ENCODE measurements at places on chromosomes 16 and 17. TPM values are rescaled to one million over a fixed set of nuclear protein-coding genes. Genes with fewer than 3 reads are reported as not detected.

DNA sequence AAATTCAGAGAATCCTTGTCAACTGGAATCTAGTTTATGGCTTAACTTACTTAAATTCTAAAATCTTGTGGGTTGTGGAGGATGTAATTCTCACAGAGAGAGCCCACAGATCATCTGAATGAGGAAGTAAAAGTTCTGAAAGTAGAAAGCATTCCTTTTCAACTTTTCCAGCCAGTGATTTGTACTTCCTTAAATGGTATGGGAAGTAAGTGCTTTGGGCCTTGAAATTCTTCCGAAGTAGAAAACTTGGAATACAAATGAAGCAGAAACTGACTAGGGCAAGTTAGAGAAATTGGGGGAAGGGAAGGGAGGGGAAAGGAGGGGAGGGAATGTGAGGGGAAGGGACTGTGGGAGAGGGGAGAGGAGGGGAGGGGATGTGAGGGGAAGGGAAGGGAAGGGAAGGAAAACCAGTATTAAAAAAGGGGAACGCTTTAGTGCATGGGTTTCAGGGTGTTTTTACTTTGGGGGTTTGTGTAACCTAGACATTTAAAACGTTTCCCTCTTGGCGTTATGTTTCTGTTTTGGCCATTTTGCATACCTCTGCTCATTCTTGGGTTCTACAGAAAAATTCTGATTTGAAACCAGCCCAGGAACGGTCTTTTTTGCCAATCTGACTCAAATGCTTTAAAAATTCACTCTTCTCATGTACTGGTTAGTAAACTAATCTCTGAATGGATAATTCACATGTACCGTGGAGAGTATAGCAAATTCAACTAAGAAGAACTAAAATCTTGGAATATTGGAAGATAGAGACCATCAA, 15.5 kb upstream of the SNTB2 start:
- DNase-seq = no peak

- DNase-seq = peak; percentile 55
Observed at GRCh38 chr17:6506679-6507231, 49.6 kb downstream of the PITPNM3 start.

DNA sequence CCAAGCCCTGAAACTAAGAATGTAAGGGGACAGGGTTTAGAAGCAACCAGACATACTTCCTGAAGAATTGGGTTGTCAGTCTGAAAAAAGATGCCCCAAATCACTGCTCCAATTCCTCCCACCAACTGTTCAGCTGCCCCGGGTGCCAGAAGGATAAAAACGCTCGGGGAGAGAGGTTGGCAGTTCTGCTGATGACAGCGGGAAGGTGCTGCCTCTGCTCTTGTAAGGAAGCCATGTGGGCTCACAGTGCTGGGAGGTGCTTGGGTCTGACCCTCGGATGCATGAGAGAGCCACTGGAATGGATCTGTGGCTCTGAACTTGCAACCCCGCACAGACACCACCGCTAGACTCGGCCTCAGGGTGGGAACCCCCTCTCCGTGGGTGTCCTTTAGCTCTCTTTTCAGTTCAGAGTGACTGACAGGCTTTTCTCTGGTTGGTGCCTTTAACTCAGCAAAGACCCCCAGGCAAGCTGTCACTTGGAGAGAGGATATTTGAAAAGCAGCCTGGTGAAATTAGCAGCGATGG, 364.8 kb upstream of the RBFOX1 start:
- no peak for DNase-seq

GRCh38 chr17:27968206-27968732, 74.2 kb upstream of the NLK start:
- no peak for DNase-seq

GRCh38 chr16:58475091-58475619, 24.8 kb upstream of the NDRG4 start:
- peak; percentile 7 for DNase-seq

- no peak for DNase-seq
Observed at GRCh38 chr16:53865494-53865863, 161.5 kb downstream of the FTO start.

Gene CDH3
- total RNA-seq = 2.9 TPM

Gene FOXC2
- 12.2 TPM for total RNA-seq

Gene LAT
- 9.7 TPM for total RNA-seq

Data from posterior vena cava (tissue), 2 donors.